Stomach (tissue), 19 donors: ENCODE measurements at places on chromosomes 12 and 14. TPM values are rescaled to one million over a fixed set of nuclear protein-coding genes. Genes with fewer than 3 reads are reported as not detected.

The ARF6 gene
- total RNA-seq: 104 TPM

The NKX2-1 gene
- not detected for total RNA-seq

The DAAM1 gene
- total RNA-seq: 21.9 TPM

The ST8SIA1 gene
- total RNA-seq: 1.8 TPM

The IAPP gene
- total RNA-seq: not detected

The TRMT5 gene
- 2.9 TPM for total RNA-seq
